ENCODE measurements at places on chromosomes 12 and 14.

- DNase-seq = no peak
Measured at GRCh38 chr12:113899042-113899560, 67.0 kb downstream of the RBM19 start.

DNA sequence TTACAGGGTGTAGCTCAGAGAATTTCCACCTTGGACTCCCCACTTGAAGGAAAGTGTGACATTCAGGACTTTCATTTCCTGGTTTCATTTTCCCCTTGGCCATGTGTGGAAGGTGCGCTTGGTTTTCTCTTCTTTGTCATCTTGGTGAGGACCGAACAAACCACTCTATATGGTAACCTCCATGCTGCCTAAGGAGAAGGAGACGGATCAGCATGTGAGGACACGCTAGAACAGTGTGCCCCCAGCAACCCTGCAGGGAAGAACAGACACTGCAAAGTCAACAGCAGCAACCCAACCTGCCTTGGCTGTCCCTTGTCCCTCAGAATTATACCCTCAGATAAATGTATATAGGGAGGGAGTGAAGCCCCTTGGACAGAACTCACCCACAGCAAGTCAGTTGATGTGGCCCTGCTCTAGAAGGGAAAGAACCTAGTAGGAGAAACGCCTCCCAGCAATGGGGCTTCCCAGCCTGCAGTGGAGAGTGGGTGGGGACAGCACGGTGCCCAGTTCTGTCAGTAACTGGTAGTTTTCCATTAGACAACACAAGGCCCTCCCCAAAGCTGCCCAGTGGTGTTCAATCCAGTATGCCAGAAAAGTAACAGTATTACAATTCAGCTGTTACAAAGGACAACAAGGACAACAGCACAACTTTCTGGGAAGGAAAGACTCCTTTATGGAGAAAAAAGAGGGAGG is 18.9 kb upstream of the COCH start:
- DNase-seq = no peak

- no peak for DNase-seq
Measured at GRCh38 chr14:21074398-21075272, 4.5 kb downstream of the ARHGEF40 start.

DNA sequence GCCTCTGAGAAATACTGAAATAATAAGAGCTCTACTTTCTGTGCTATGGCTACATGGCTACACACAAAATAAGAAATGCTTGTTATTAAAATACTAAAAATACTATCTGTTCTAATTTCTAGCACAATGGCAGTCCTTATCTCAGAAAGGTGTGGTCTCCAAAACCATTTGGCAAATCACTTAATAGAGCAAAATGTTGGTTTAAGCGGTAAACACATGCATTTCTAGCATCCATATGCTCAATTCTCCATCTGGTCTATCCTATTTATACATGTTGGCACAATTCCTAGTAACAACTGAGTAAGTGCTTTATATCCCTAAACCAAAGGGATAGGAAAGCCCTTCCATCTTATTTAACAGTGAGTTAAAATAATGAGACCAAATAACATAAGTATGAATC is 107.0 kb downstream of the PAPLN start:
- no peak for DNase-seq

DNA sequence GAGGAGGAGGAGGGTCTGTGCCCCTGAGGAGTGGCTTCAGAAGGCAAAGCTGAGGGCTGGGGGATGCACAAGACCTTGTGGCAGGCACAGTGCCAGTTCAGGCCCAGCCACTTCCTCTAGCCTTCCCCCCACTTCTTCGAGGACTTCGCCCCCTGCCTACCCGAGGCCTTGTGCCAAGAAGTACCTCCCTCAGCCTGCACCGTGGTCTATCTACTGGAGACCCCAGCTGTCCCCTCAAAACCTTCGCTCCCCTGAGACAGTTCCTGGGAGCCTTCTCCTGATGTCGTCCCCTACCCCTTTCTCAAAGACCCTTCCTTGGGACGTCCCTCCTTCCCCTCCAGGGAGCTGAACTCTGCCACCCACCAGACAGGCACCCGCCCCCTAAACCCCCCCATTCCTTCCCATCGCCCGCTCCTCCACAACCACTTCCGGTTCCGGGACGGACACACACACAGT is 604 bp downstream of the ZNF384 start:
- no peak for DNase-seq

GRCh38 chr14:62777510-62777909 is 267.7 kb downstream of the KCNH5 start:
- DNase-seq = no peak

DNA sequence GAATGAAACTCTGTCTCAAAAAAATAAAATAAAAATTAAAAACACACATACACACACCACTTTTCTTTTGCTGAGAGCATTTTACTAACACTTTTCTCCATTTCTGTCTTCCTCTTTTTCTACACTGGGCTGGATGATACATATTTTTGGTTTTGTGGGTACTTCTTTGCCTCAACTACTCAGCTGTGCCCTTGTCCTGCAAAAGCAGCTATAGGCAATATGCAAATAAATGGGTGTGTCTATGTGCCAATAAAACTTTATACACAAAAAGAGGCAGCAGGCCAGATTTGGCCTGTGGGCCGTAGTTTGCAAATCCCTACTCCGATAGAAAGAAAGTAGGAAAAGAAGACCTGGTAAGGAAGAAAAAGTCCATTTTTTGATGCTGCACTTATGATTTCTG is 6.5 kb downstream of the CLMN start:
- no peak for DNase-seq

- no peak for DNase-seq
Measured at GRCh38 chr12:118274066-118274465, 98.6 kb downstream of the TAOK3 start.

DNA sequence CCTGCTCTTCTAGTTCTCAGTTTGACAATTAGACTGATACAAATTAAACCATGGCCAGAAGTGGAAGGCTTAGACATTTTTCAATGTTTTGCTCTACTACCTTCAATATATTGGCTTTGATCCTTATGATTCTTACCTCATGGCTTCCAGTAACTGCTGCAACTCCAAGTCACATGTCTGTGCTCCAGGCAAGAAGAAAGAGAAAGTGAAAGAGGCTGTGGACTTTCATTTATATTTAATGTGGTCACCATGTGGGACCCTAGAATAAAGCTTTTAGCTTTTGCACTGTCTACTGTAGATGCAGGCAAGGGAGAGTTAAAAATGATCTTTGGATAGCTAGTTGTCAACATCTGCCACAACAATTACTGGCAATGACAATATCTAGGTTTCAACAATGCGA is 214.3 kb upstream of the PDE3A start:
- no peak for DNase-seq

DNA sequence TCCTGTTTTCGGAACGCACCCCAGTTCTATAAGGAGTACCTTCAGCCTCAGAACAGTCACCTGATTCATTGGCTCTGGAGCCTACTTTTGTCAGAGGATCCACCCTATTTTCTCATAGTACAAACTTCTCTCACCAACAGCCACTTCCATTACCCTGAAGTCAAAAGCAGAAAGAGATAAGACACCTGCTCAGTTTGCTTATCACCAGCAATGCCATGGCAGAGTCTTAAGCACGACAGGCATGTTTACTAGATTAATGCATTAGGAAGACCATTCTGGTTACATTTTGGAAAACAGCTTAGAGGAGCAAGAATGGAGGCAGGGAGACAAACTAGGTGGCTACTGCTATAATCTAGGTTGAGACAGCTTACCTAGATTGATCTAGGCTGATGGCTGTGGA is 67.7 kb downstream of the GXYLT1 start:
- no peak for DNase-seq

DNA sequence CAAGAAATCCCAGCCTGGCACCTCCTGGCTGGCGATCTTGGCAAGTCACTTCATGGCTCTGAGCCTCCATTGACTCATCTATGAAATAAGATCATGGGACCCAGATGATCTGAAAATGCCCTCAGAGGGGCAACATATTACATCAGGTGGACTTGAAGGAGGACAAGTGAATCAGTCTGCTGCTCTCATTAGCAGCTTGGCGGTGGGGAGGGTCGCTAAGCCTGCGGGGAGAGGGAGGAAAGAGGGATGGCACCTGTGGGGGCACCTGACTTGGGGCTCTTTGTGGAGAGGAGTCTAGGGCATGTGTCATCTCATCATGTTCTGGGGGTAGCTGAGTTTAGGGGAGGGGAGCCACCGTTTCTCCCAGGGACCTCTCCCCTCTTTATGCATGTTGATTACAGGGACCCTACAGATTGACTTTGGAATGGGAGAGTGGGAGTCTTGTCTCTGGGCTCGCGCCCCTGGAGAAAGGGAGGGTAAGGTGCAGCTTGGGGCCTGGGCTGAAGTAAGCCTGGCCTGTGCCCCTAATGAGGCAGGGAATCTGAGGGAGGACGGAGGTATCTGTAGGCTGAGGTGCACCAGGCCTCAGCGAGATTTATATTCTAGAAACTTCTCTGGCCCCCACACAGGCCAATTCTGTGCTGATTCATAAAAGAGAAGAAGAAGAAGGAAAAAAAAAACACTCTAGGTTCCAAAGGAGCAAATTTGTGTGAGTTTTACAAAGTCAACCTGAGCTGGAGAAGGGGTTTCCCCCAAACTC is 29.3 kb upstream of the BATF start:
- no peak for DNase-seq

DNA sequence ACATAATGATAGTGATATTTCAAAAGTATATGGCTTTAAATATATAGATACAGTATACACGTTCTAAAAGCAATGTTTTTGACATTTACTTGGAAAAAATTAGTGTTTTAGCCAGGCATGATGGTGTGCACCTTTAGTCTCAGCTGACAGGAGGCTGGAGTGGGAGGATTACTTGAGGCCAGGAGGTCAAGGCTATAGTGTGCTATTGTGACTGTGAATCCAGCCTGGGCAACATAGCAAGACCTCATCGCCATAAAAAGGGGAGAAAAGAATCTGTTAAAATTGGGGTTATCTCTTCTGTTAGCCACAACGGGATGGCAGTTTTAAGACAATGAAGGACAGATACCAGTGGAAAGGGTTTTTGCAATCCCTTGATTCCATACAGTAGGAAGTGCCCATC is 95.2 kb downstream of the PLEKHA5 start:
- no peak for DNase-seq

- DNase-seq = no peak
Measured at GRCh38 chr12:103779410-103780092, 61.5 kb downstream of the NT5DC3 start.

- peak; percentile 41 for DNase-seq
Measured at GRCh38 chr12:57237932-57238853, 8.7 kb downstream of the SHMT2 start.

GRCh38 chr12:128810182-128811127 is 13.3 kb downstream of the SLC15A4 start:
- no peak for DNase-seq

DNA sequence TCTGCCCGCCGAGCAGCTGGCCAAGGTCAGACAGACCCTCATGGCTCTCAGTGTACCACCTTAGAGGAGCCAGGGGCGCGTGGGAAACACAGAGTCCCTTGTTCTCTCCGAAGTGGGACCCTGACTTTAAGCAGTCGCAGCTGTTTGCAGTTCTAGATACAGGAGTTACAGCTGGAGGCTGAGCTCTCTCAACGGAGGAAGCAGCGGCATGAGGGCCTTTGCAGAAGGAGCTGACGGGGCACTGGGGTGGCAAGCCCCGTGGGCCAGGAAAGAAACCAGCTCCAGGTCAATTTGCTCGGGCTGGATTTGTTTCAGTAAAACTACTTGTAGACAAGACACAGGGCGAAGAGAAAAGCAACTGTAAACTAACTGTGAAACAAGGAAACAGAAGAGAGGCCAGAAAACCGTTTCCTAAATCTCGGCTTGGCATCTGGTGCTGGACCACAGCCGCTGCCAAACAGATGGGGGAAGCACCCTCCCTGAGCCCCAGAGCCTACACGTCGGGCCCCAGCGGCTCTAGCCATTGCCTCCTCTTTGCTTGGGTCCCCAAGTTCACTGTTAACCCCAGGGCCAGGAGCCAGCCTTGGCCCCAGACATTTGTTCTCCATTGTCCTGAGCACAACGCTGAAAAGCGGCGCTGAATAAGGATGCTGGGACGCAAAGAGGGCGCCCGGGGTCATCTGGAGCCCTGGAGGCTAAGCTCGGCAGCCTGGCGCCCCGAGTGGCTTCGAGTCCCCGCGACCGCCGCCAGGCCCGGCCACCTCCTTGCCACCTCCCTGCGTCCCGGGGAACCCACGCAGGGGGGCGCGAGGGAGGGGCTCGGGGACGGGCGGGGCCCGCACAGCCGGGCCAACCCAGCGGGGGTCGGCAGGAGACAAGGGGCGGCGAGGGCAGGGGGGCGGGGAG is 914 bp upstream of the PACS2 start:
- no peak for DNase-seq

- DNase-seq = no peak
Measured at GRCh38 chr12:5864301-5864700, 80.8 kb downstream of the ANO2 start.

GRCh38 chr12:88591343-88591742 is 11.1 kb upstream of the KITLG start:
- DNase-seq = no peak

GRCh38 chr12:111616177-111616623 is 17.1 kb upstream of the ATXN2 start:
- no peak for DNase-seq

DNA sequence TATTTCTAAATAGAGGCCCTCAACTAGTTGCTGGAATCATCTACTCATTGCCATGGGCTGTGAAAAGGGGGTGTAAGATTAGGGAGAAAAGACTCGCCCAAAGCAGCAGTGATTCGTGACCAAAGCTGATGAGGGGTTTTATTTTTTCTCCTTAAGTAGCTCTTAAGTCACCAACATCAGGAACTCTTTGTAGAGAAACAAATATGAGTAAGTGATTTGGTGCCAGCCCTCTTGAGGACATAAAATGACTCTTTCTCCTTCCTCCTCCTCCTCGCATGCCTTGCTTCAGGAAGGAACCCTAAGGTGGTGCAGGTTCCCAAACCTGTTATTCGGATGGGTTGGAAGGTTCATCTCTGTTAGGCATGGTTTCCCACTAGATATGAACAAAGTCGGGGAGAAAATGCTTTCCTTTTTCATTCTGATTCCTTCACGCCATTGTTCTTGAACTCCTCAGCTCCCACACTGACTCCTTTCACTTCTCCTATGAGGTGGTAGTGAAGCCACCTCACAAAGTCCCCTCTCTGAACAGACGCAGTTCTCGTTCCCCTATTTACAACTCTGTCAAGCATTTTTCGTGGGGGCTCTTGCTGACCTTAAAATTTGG is 113.4 kb downstream of the ETV6 start:
- DNase-seq = no peak

DNA sequence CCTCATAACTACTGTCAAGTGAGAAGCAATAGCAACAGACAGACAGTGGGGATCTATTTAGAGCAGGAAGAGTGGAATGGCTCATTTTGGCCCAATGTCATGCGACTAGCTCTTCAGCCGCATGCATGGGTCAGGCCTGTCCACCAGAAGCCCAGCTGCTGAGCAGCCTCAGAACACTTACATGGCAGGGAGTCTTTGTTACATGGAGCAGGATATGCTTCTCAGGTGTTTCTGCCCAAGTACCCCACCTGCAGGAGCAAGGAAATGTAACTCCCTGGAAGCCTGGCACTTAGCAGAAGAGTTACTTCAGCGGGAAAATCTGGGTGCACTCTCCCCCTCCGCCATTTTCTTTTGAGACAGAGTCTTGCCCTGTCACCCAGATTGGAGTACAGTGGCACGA is 73.5 kb upstream of the ARHGAP5 start:
- DNase-seq = no peak

Measured in activated B cell treated with CpG ODN at 0.5 μM for 24 hours (primary cell).